ENCODE measurements at places on chromosomes 6 and 20.

DNA sequence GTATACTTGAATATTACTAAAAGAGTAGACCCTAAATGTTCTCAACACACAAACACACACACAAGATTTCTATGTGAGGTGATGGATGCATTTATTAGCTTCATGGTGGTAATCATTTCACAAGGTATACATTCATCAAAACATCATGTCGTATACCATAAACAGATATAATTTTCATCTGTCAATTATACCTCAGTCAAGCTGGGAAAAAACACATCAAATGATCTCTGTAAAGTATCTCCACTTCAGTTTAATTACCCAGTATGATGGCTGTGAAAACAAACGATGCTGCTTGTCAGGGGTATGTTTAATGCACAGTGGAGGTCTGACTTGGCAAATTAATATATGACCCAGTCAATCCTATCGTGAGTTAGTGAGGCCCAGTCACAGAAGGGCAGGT is 157.2 kb downstream of the MTFR2 start:
- DNase-seq = no peak

DNA sequence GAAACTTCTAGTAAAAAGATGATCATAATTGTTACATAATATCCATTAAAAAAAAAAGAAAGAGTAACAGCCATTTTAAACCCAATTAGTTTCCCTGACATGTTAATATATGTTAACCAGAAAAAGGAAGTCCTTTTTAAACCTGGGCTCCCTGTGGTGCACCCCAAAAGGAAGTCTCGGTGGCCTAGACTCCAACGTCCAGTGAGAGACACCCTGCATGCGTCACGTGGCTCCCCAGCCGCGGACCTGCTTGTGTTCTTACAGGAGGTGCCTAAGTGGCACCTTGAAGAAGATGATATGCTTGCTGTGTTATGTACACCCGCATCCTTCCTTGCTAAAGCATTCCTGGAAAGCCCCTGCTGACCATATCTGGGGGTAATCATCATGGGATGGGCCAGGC is 50.1 kb downstream of the FOXC1 start:
- DNase-seq = no peak

DNA sequence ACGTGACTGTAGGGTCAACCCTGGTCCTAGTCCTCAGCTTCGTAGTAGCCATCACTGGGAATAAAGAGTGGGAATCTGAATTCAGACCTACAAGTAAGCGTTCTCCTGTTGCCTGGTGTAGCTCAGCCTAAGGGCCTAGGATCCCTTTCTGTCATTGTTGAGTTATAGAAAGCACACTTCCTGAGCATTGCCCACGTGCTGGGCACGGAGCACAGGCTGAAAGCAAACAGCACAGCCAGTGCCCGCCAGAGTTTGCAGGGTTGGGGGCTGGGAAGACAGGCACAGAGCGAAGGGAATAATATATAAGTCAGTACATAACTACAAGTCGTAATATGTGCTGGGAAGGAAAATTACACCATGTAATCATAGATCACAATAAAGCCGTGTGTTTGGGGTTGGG is 166.3 kb downstream of the TBXT start:
- no peak for DNase-seq

GRCh38 chr20:43749734-43750294 is 23.0 kb upstream of the GTSF1L start:
- DNase-seq = peak; percentile 14

- no peak for DNase-seq
Measured at GRCh38 chr6:41573985-41574384, 27.8 kb downstream of the FOXP4 start.

- no peak for DNase-seq
Measured at GRCh38 chr6:133548423-133549159, 307.4 kb downstream of the EYA4 start.

DNA sequence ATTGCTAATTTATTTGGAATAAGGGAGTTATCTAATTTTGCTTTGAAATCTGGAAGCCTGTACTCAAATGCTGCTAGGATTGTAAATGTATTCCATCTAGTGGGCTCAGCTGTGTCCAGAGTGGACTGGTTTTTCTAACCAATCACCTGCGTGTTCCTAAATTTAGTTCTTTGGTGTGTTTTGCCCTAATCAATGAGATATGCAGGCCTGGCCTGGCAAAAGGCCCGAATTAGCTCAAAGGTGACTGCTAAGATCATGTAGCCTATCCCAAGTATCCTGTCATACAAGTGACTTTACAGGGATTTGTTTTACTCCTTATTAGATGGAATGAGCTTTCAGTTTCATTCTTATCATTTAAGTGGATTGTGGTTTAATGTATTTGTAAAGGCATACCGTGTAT is 51.3 kb upstream of the ARMC2 start:
- no peak for DNase-seq

GRCh38 chr6:53059648-53060589 is 5.3 kb upstream of the FBXO9 start:
- DNase-seq = peak; percentile 8

GRCh38 chr6:43454290-43454695 is 1.1 kb downstream of the DLK2 start:
- DNase-seq = peak; percentile 45

DNA sequence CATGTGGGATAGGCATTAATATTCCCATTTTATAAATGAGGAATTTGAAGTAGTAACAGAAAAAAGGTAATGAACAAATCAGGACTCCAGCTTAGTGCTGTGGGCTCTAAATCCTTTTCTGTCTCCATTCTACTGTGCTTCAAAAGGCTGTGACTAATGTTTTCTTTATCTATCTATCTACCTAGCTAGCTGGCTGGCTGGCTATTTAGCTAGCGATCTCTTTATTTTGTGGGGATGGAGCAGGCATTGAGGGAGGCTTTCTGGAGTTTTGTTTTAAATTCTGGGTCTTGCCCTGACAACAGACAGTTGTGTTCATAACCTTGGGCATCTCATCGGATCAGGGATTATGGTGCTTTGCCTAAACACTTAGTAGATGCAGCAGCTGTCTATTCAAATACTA is 139.2 kb downstream of the SOX4 start:
- DNase-seq = no peak

- DNase-seq = no peak
Measured at GRCh38 chr20:49267327-49267726, 10.5 kb downstream of the ZNFX1 start.

GRCh38 chr20:46206992-46207549 is 89.0 kb downstream of the CD40 start:
- no peak for DNase-seq

All from Kasumi-1 (cell line).